Bronchus fibroblast of lung (primary cell): ENCODE measurements at places on chromosomes 1 and 21. TPM values are rescaled to one million over a fixed set of nuclear protein-coding genes. Genes with fewer than 3 reads are reported as not detected.

CENPL gene
- total RNA-seq, result 22.9 and 23.8 TPM in 2 replicates

TBX15 gene
- under 0.01 and 0.34 TPM in 2 replicates for total RNA-seq

LCE3D gene
- total RNA-seq, result not detected in 2 replicates

RNU1-2 gene
- under 0.01 TPM in 1 of 2 replicates, not detected in the other for total RNA-seq

NPHP4 gene
- total RNA-seq, result 4.4 and 4.9 TPM in 2 replicates

REN gene
- total RNA-seq, result 0.15 and 0.67 TPM in 2 replicates

APCS gene
- total RNA-seq, result not detected in 2 replicates

FMO3 gene
- 0.67 and 0.74 TPM in 2 replicates for total RNA-seq

HPCA gene
- total RNA-seq, result 0.15 TPM in 1 of 2 replicates, not detected in the other

NR5A2 gene
- total RNA-seq, result not detected in 2 replicates

CFAP74 gene
- total RNA-seq, result not detected in 2 replicates

PDPN gene
- total RNA-seq, result 1.3 and 1.8 TPM in 2 replicates

PTPRC gene
- not detected in 2 replicates for total RNA-seq

SMCP gene
- total RNA-seq, result not detected in 2 replicates

CCDC185 gene
- not detected in 2 replicates for total RNA-seq

DOP1B gene
- 10.3 and 10.9 TPM in 2 replicates for total RNA-seq

LCE1B gene
- not detected in 2 replicates for total RNA-seq

LRRC38 gene
- not detected in 2 replicates for total RNA-seq

SAMD13 gene
- total RNA-seq, result 2.1 and 2.5 TPM in 2 replicates

LCE3E gene
- total RNA-seq, result not detected in 2 replicates

SYT14 gene
- total RNA-seq, result under 0.01 TPM in 2 replicates

IFNLR1 gene
- not detected in 2 replicates for total RNA-seq

OPRD1 gene
- not detected in 2 replicates for total RNA-seq

LRRC7 gene
- total RNA-seq, result under 0.01 and 0.17 TPM in 2 replicates

ZMYM4 gene
- 19.3 and 19.6 TPM in 2 replicates for total RNA-seq
